Activated effector memory CD4-positive, alpha-beta T cell treated with anti-CD3 and anti-CD28 coated beads, Interleukin-2, amount 50 U/mL, for 16 hours (primary cell): ENCODE measurements at places on chromosomes 12 and 14.

- DNase-seq: no peak
Observed at GRCh38 chr12:75000120-75000519, 209.5 kb downstream of the KCNC2 start.

- DNase-seq: no peak
Observed at GRCh38 chr12:31216479-31216878, 109.5 kb downstream of the SINHCAF start.

DNA sequence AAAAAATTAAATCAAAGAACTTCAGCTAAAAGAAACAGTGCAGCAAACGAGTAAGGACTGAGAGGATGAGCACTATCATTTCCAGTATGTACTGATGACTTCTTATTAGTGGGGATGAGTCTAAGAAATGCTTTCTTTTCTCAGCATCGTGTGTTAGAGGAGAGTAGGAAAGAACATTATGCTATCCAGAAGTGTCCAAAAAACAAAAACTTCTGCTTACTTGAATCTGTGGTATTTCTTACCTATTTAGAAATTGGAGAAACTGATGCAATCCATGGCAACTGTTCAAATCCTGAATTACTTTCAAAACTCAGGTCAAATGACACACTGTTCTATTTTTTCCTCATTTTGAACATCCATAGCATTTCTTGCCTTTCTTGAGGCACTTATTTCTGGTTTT lies 23.7 kb downstream of the ABCD2 start:
- DNase-seq: no peak

GRCh38 chr12:31339831-31340622 lies 14.1 kb upstream of the SINHCAF start:
- no peak for DNase-seq

GRCh38 chr14:64746298-64747250 lies 42.4 kb downstream of the PLEKHG3 start:
- no peak for DNase-seq

- DNase-seq: no peak
Observed at GRCh38 chr12:13229504-13229903, 33.0 kb downstream of the EMP1 start.

DNA sequence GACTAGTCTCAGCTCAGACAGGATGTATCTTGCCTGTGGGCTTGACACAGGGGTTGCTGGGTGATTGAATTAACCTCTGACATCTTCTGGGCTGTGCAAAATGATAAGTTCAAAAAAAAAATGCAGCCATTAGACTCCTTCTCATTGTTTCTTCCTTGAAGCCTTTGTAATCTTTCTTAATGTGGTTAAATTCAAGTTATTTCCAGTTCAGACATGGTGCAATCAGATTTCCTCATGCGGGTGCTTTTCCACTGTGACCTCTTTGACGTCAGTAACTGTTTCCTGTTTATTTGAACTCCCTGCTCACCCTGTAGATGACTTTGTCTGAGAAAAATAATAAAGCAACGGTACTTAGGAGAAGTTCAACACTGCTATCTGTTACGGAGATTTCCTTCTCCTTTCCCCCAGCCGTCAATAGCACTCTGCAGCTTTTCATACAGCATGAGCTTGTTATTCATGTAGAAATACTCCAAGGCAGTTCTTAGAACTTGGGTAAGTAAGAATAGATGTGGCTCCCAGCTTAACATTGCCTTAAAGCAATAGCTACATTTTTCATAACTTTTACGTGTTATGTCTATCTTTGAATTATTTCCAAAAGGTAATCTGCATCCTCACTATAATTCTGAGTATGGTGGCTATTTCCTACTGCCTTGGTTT lies 155.5 kb downstream of the PRKCH start:
- peak; percentile 81 for DNase-seq

DNA sequence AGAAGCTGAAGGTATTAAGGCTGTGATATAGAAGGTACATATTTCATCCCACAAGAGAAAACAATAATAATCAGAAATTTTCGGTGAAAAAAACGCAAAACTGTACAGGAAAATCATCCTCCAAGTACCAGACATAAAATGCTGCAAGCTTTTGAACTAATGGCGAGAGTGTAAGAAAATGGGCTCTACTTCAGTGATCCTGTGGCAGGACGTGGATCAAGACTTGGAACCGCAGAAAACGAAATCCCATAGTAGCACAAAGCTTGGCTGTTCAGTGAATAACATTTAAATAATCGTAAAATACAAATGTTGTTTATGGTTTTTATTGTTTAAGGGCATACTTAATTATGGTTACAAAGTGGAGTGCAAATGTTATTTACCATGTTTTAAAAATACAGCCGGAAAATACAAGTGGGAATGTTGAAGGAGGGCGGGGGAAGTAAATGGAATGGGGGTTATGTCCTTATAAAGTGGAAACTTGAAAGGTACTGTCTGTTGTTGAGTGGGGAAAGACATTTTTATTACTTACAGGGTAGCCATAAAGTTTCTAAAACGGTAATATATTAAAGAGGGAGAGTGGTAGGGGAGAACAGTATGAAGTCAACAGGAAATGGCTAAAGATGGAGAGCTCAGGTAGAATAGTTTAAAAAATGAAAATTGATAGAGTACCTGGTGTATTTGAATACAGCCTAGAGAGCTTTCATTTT lies 1.1 kb downstream of the SMIM10L1 start:
- DNase-seq: no peak

GRCh38 chr12:31008241-31008761 lies 65.4 kb upstream of the DDX11 start:
- peak; percentile 25 for DNase-seq

DNA sequence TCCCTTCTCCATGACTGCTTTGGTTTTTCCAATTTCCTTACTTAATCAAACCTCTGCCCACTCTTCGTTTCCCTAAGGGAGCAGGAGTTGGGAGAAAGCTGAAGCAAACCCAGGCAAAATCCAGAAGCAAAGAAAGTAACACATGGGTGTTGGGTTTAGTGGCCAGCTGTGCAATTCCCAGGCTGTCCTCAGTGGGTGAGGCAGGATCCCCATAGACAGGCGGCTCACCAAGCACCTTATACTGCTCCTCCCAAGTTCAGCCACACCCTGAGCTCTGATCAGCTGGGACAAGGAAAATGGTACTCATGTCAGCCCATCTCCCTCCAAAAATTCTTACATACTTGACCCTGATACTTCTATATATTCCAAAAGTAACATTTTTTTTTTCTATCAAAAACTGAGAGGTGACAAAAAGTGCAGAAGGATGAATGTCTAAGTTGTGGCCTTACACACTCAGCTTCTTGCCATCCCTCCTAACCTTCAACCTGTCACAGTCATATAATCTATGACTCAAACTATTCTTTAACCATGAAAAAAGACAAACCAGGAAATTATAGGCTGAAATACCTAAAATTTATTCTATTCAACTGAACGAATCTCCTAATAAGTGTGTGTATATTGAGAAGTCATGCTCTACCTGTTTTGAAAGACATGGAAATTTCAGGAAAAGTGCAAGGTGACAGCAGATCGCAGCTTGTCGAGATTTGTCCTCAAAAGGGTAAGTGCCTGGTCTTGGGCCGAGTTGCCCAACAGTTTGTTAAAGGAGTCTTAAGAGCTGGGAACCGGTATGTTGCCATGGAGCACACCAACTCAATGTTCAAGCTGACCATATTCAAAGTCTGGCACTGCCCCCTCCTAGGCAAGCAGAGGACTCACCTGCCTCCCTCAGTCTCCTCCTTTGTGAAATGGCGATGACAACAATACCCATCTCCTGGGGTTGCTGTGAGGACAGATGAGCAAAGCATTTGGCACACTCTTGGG lies 17.6 kb upstream of the ZFP36L1 start:
- DNase-seq: no peak

DNA sequence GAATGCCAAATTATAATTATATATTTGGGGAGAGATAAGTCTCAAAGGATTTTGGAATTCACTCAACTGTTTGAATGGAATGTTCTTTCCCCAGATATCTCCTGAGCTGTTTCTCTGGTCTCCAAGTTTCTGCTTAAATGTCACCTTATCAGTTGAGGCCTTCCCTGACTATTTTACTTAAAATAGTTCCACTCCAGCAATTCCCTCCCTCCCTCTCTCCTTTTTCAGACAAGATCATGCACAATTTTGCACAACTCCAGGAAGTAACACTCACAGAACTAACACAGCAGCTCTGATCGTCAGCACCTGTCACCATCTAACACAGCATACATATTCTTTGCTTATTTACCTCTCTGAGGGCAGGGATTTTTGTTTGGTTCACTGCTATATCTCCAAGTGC lies 12.5 kb downstream of the BTG1 start:
- DNase-seq: no peak

GRCh38 chr12:8644345-8645248 lies 18.0 kb downstream of the MFAP5 start:
- peak; percentile 80 for DNase-seq

GRCh38 chr14:97977651-97978261 lies 1180.6 kb downstream of the VRK1 start:
- DNase-seq: peak; percentile 91

- DNase-seq: no peak
Observed at GRCh38 chr12:131025939-131026702, 72.4 kb downstream of the ADGRD1 start.

DNA sequence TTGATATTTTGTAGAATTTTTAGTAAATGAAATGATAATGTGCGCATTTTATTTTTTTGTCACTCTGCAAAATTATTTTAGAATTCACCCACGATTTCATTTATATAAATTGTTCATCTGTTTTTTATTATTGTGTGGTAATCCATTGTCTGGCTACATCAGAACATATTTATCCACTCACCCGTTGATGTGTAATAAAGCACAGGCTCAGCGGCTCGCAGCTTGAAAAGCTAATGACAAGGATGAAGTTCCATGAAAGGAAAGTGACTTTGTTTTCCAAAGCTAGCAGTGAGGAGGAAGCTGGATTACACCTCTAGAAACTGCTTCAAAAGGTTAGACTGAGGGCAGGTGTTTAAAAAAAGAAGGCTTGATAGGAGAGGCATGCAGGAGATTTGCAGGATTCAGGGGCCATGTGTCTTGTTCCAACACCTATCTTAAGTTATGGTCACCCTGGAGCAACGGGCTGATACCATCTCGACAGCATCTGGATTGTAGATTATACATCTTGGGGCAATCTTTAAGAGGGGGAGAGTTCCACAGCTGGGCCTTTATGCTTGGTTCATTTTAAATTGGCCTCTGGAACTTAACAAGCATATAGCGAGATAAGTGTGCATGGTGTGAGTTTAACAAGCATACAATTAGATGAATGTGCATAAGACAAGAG lies 194.1 kb downstream of the TMTC3 start:
- DNase-seq: no peak

- peak; percentile 14 for DNase-seq
Observed at GRCh38 chr14:23062002-23062401, 4.7 kb upstream of the CDH24 start.

- no peak for DNase-seq
Observed at GRCh38 chr12:1947081-1947480, 28.6 kb upstream of the CACNA2D4 start.

DNA sequence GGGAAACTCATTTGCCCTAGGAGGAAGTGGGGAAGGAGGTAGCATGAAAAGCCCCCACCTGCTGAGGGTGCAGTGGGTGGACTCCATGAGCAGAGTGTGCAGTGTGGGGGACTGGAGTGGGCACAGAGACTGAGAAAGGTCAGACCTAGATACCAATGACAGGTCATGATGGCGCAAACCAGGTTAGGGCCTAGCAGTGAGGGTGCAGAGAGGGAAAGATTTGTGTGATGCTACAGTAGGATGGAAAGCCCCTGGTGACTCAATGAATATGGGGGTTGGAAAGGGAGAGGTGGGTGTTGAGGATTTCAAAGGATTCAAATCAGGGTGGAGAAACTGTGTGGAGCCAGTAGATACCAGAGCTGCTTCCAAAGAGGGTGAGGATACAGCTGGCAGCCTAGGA lies 319.2 kb downstream of the DPF3 start:
- DNase-seq: no peak

DNA sequence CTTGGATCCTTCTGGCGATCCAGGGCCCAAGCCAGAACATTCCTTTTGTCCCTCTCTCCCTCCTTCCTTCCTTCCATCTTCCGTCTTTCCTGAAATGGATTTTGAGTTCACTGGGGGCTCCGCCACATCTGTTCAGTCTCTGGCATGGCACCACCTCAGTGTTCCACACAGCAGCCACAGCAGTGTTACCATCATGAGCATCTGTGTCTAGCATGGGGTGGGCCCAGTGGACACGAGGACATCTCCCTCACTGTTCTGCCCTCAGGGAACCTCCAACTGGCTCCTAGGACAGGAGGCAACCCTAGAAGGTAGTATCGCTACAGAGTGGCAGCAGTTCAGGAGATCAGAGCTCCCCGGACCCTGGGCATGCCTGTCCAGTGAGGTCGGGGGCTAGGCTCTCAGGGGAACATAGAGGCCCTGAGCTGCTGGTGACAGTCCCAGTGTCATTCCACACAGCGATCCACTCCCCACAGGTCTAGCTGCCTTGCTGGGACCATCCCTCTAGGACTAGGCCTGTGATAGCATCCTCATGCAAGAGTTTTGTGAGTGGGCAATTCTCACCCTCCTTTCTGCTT lies 59.0 kb downstream of the GALNT16 start:
- peak; percentile 17 for DNase-seq

- DNase-seq: no peak
Observed at GRCh38 chr12:57852200-57852599, 5.7 kb upstream of the CTDSP2 start.

DNA sequence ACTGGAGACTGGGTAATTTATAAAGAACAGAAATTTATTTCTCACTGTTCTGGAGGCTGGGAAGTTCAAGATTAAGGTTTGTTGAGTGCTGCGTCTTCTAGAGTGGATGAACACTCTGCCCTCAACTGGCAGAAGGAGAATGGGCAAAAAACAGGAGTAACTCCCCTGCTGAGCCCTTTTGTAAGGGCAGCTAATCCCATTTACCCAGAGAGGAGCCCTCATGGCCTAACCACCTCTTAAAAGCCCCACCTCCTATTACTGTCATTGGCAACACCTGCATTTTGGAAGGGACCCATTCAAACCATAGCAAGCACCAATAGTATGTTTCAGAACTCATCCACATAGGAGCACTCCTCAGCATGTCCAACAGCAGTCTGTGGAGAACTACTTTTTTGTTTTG lies 47.4 kb downstream of the BORCS5 start:
- DNase-seq: no peak

DNA sequence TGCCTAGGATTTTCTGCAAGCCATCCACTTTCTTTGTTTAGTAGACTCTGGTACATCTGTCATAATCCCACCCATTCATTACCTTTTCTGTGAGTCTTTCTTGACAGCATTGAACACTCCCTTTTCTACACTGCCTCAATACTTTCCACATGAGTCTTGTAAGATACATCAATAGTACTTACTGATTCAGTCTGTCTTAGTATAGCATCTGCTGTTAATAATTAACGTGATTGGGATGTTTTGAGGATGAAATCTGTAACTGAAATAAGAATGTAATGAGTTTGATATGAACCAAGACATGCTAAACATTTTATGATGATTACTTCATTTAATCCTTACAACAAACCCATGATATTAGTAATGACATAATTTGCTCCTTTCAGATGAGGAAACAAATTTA lies 196.2 kb upstream of the FOXG1 start:
- no peak for DNase-seq

DNA sequence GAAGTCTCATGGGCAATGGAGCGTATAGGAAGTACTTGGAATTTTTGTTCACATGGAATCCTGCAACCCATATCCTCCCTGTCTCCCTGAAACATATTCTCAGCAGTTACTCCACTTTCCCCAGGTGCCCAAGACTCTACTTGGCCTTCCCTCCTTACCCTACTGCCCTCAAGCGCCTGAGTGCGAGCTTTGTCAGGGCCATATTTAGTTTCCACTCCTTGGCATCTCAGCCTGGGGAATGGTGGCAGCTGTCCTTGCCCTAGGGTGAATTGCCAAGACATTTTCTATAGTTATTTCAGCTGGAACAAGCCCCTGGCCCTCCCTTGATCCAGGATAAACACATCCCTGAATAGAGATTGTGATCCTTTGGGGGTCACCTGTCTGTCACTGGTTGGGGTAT lies 569.3 kb upstream of the LRFN5 start:
- no peak for DNase-seq
